ENCODE measurements at places on chromosomes 2 and 18. TPM values are rescaled to one million over a fixed set of nuclear protein-coding genes. Genes with fewer than 3 reads are reported as not detected.

SRD5A2 gene
- 0.19 TPM for total RNA-seq

TBC1D8 gene
- 19.5 TPM for total RNA-seq

- no peak for DNase-seq
Observed at GRCh38 chr2:82128051-82128450, 1823.5 kb upstream of the LRRTM1 start.

GRCh38 chr18:31723639-31723989 is 37.1 kb downstream of the SLC25A52 start:
- no peak for DNase-seq

GRCh38 chr18:22223254-22223964 is 54.0 kb downstream of the GATA6 start:
- no peak for DNase-seq

DNA sequence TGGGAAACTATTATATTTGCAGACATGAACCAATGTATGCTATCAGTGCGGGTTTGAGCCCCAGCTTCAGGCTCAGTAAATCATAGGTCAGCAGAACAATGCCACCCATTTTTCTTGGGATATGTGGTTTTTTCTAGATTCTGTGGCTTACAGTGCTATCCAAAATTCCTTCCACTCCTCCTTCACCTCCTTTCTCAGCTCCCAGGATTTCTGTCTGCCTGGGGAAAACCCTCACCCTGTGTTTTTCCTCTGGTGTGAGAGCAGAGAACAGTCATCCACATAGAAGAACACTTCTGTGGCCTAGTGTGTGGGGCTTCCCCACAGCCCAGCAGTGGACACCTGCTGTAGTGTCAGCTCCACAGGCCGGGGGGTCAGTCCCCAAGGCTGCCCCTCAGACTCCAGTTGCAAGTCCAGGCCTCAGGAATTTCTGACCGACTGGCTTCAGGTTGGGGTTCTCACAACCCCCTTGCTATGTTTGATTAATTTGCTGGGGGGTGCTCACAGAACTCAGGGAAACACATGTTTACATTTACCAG is 238.2 kb downstream of the LDLRAD4 start:
- DNase-seq, result no peak
